ENCODE measurements at places on chromosomes 4 and X. TPM values are rescaled to one million over a fixed set of nuclear protein-coding genes. Genes with fewer than 3 reads are reported as not detected.

Gene GSX2
- total RNA-seq = not detected

Gene MAP9
- total RNA-seq = 14.5 TPM

Gene TNMD
- total RNA-seq = not detected

Gene IRAK1
- total RNA-seq = 144 TPM

Gene SFRP2
- total RNA-seq = not detected

Gene GLRB
- 8.2 TPM for total RNA-seq

Gene TRIM60
- 1.1 TPM for total RNA-seq

Gene HTATSF1
- 36.8 TPM for total RNA-seq

Gene TEX13B
- total RNA-seq = not detected

Gene GPRASP2
- total RNA-seq = 5.9 TPM

Gene PGAM4
- total RNA-seq = not detected

Gene FGF2
- 87.2 TPM for total RNA-seq

Gene STAP1
- not detected for total RNA-seq

Gene FDCSP
- total RNA-seq = not detected

Gene INTS6L
- total RNA-seq = 3.3 TPM

All from placental pericyte (primary cell).